Stimulated activated CD4-positive, alpha-beta T cell treated with anti-CD3 and anti-CD28 coated beads, Interleukin-15, amount 100 ng/mL, for 1 hour (primary cell): ENCODE measurements at places on chromosomes 4 and X.

- DNase-seq: no peak
These were observed 26.6 kb upstream of the ZXDB start for GRCh38 chrX:57565198-57565597.

DNA sequence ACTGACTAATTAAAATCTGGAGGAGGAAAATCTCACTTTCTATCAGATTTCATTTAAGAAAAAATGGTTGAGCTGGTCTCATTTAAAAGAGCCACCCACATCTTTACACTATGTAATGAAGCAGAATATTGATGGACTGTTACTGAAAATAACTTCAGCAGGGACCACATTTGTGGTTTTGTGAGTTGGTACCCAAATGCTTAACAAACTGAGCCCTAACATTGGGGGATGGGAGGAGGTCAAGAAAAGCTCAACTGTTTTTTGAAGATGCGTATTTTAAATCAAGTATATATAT, 30.1 kb downstream of the HOPX start:
- no peak for DNase-seq

DNA sequence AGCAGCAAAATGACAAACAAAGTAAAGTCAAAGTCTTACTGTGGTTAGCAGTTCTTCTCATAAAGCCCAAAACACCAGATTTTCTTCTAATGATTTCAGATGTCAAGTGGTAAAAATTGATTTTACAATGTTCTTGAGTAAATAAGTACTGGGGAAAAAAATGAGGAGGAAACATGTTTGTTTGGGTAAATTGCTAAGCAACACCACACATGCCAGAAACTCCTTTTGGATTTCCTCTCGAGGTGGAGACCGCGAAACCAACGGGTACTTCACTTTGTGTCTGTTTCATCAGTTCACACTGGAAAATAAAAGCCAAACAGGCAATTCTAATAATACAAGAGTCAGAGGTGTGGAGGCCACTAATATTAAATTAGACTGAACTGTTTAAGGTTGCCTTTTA, 4.6 kb upstream of the PKD2 start:
- DNase-seq: no peak

DNA sequence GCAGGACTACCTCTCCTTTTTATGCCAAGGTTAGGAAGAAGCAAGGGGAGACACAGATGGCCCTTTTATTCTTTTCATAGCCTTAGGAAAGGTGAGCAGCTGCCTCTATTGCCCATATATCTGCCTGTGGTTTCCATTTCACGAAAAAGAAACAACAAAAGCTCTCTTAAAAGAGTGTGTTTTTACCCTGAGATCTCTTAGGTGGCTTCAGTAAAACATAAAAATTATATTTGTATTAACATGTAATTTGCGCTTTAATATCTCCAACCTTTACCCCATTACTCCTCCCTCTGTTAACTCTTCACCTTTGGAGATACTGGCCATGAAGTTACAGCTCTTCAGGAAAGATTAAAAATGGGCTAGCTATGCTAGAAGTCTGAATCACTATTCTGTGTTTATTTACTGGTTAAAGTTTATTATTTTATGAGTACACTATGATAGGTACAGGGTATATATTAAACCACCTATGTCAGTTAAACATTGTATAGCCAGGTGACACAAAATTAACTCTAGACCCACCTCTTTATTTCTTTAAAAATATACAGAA, 15.0 kb upstream of the SULT1B1 start:
- DNase-seq: no peak

- no peak for DNase-seq
These were observed 123.2 kb upstream of the KCNIP4 start for GRCh38 chr4:22071749-22072148.

DNA sequence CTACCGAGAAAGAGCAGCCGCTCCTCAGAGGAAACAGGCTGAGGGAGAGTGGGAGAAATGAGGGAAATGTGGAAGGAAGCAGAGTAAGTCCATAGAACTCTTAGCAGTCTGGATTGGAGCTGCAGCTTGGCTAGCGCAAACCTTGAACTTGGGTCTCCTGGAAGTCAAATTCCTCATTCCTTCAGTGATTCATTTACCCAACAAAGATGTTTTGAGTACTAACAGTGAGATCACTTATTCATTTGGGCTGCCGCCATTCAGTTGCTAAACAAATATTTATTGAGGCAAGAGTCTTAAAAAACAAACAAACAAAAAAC, 51.5 kb downstream of the SEL1L3 start:
- DNase-seq: no peak

DNA sequence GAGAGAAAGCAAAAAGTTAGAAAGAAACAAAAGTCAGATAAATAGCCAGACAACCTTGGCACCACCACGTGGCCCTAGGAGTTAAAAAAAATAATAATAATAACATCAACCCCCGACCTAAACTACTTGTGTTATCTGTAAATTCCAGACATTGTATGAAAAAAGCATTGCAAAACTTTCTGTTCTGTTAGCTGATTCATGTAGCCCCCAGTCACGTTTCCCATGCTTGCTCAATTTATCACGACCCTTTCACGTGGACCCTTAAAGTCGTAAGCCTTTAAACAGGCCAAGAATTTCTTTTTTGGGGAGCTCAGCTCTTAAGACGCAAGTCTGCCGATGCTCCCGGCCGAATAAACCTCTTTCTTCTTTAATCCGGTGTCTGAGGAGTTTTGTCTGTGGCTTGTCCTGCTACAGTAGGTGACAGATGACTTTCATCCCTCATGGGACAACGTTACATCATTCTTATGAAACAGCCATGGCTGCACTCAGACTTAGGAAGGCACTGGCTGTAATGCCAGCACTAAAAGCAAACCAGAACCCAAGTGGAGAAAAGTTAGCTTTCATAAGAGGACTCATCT, 520 bp downstream of the ACOX3 start:
- DNase-seq: no peak

DNA sequence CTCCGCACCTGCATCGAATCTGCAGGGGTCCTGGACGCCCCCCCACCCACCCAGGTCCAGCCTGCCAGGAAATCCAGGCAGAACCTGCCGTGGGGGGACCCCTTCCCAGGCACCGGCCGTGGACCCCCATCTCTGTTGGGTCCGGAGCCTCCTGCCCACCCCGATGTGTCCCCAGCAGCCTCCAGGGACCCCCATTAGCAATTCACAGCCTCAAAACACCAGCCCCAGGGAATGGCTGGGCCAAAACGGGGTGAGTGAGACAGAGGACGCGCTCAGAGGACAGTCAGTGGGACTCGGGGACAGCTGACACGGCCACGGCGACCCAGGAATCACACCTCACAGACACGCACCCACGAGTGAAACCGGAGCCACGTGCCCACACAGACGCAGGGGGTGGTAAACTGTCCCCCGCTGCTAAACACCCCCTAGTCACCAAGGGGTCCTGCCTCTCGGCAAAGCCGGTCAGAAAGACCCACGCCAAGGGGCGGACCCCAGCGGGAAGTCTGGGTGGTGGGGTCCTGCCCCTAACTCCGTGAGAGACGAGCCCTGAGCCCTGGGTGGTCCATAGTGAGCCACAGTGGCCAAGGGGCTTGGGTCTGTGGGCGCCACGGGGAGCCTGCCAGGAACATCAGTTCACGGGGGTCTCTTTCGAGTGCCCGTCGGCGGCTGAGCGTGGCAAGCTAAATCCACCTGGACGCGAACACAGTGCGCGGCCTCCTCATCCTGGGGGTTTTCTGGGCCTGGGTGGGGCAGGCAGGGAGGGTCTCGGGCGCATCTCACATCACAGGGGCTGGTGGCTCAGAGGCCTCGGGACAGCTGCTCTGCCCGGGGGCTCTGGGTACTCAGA, 126.5 kb upstream of the NKX1-1 start:
- DNase-seq: no peak

DNA sequence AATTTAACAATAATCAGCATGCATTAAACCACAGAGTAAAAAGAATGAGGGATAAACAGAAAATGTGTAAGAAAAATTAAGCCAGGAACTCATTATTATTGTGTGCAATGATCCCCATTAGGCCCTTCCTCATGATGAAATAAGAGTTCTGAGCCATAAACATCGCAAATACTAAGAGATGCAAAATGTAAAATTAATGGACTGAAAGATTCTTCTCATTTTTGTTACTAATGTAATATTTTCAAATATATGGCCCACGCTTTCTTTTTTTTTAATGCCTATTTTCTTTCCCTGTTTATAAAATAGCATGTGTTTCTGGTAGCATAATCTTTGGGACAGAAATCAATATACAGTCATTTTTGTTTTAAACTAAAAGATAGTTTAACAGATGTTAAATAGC, 281.0 kb downstream of the PDGFC start:
- DNase-seq: no peak

DNA sequence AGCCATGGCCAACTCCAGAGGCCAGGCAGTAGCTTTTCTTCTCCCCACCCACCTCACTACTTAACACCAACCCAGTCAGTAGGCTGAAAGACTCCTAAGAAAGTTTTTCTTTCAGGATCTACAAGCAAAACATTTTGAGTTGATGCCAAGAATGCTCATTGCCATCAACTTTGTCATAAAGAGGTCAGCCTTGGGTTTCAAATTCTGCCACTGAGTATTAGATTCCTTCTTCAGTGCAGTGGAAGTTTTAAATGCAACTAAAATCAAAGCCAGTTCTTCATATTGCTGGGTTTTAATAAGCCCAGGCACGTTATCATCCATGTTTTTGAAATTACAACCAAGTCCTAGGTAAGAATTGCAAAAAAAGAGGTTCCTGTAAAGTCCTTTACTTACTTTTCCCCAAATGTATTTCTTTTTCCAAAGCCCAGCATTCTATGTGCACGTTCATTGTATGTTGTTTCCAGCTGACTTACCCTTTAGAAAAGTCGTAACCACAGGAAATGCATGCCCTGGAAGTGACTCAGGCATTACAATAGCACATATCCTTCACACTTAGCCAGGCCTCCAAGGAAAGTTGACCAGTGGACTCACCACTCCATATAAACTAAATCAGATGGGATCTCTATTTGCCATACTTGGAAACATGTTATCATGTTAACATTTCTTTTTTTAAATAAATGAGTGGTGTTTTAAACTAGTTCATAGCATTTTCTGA, 229.9 kb downstream of the SOX3 start:
- no peak for DNase-seq

DNA sequence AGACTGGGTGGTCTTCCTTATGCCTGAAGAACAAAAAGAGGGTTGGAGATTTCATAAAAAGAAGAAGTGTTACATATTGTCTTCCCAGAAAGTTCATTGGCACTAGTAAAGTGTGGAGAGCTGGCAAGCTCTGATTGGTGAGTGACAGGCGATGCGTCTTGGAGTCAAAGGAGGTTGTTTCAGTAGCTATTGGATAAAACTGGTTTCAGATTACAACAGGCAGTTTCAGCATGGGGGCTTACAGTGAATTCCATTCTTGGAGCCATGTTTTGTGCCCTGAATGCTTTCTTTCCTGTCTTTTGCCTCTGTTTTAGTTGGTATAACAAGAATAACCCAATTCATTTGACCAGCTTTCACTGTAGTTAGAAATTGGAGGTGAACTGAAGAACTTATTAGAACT, 750.5 kb downstream of the ADGRL3 start:
- DNase-seq: no peak

DNA sequence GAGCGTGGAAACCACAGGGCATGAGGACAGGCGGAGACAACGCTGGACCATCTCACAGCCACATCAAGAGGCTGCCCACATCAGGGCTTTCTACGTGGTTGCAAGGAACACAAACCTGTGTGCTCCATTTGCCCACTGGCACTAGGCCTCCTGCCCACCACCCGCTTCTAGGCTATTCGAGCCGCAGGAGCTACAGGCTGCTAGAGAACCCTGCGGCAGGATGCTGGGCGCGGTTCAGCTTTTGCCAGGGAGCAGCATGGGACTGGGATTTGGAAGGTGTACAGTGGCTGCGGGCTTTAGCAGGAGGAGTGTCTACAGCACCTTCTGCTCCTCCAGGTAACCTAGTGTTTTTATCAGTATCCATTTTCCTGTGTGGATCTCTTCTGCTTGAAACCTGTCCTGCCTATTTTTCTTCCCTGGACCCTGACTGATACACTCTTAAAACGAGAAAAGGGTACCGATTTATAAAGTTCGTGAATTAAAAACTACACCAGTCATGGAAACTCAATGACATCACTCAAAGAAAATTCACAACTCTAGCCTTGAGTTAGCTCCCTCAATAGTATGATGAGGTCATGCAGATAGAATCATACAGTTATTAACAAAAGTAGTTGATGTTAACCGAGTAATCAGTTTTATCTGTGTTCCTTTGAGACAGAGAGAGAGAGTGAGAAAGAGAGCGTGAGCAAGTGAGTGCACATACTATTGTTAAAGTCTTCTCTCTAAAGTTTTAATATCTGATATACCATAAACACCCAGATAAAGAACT, 12.8 kb downstream of the NOP14 start:
- DNase-seq: no peak

GRCh38 chrX:480861-481417, 94.2 kb upstream of the PPP2R3B start:
- DNase-seq: no peak
